NCI-H2081 (cell line): ENCODE measurements at places on chromosomes 3 and 15.

DNA sequence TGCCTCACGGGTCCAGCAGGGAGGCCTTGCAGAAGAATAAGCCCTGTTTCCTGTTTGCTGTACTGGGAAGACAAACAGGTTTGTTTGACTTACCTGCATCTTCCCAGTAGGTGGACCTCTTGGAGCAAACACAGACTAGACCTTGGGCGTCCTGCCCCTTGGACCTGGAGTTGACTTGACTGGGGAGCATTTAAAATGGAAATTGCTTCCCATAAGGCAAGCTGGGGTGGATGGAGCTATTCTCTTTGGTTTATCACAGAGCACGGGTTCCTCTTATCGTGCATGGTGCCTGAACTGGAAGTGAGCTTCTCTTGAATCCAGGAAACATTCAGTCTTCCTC, 151.4 kb downstream of the RPLP1 start:
- DNase-seq, result peak; percentile 96

DNA sequence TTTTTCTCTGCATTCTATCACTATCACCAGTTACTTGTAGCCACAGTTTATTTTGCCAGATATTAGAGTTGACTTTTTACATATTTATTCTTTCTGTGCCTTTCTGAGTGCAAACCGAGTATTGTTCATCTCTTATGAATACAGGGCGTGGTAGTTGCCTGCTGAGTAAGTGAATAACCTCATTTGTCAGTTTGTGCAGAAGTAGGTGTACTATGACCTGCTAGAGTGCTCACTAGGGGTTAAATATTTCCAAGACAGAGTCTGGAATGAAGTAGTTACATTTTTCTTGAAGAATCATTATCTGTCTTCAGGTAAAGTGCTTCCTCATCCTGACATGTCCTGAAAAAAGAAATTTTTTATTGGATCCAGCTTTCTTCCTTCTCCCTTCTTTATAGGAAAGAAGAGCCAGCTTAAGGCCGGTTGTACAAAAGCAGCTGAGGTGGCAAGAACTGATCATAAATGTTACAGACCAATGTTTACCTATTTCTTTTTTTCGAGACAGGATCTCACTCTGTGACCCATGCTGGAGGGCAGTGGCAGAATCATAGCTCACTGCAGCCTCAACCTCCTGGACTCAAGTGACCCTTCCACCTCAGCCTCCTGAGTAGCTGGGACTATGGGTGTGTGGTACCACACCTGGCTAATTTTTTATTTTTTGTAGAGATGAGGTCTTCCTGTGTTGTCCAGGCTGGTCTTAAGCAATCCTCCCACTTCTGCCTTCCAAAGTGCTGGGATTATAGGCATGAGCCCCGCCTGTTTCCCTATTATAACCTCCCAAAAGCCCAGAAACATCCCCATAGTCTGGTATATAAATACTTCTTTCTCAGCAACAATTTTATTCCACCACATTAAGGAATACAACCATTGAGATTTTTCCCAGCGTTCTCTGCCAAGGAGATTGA, 182.5 kb downstream of the TPRG1 start:
- DNase-seq, result no peak

DNA sequence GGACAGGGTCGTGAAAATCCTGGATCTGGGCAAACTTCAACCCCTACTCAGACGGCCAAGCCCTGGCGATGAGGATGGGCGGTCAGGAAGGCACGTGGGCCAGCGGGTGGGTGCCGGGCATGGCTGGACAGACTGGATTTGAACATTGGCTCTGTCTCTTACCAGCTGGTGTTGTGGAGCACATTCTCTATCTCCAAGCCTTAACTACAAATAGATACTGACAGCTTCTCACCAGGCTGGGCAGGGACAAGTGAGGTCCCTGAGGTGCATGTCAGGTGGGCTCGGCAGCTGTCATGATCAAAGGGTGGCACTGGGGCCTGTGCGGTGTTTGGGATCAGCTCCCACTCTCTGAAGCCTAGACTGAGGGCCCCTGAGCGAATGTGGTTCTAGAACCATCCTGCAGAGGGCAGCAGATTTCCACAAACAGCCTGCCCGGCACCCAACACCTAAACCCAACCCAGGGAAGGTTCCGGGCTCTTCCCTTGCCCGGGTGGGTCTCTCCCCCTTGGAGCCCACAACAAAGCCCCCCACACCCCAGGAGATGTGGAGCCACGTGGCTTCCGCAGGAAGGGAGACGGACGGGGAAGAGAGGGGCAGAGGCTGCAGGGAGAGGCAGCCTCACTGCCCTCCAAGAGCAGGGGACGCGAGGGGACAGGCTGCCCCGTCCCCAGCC, 58.4 kb downstream of the RGMA start:
- DNase-seq, result peak; percentile 58

DNA sequence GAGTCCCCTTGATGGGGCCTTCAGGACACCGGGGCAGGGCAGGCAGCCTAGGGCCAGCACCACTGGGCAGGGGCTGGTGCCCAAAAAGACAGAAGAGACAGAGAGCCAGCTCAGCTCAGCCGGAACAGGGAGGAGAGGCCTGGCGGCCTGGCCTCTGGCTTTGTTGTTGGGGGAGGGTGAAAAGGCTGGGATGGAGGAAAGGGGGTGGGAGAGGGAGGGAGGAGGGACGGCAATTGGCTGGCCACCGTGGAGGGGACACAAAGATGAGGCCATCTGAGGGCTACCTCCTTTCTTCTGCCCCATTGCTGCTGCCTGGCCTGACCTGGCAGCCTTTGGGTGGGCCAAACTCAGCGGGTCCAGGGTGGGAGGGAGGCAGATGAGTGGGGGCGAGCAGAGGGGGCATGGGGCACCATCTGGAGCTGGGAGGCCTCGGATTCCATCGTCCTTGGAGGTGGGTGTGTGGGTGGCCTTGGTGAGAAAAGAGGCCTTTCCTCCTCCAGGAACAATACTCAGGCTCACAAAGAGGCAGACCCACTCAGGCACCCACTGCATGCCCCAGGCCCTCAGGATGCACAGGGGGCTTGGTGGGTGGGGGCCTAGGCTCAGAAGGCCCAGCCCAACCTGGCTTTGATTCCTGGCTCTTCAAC, 9.3 kb downstream of the EFCC1 start:
- no peak for DNase-seq

DNA sequence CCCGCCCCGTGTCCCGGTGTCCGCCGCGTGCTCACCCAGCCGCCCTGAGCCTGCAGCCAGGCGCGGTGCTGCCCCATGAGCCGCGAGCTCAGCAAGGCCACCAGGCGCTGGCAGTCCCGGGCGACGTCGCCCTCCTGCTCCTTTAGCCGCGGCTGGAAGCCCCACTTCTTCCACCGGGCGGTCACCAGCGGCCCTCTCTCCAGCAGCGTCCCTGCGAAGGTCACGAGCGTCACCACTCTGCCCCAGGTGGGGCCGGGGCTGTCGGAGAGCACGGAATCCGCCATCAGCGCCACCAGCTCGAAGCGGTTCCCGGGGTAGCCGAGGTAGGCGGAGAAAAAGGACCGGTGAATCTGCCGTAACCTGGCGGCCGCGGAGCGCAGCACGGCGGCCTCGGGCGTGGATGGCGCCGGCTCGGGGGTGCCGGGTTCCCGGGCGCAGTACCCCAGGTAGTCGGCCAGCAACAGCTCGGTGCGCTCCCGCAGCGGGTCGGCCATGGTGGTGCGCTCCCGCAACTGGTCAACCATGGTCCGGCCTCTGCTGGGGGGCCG, 298 bp downstream of the BCL2L10 start:
- DNase-seq, result no peak

DNA sequence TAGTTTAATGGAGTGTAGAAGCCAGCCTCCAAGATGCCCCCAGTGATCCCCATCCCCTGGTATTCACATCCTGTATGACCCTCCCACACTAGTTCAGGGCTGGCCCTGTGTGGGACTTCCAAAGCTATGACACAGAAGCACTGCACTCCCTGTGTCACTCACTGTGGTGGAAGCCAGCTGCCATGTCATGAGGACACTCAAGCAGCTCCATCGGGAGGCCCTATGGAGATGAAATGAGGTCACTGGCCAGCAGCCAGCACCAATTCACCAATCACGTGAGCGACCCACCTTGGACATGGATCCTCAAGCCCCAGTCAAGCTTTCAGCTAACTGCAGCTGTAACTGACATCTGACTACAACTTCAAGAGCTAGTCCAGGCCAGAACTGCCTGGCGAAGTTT, 3.9 kb upstream of the ACAN start:
- no peak for DNase-seq

GRCh38 chr3:120846073-120846472, 61.9 kb upstream of the STXBP5L start:
- DNase-seq, result no peak

DNA sequence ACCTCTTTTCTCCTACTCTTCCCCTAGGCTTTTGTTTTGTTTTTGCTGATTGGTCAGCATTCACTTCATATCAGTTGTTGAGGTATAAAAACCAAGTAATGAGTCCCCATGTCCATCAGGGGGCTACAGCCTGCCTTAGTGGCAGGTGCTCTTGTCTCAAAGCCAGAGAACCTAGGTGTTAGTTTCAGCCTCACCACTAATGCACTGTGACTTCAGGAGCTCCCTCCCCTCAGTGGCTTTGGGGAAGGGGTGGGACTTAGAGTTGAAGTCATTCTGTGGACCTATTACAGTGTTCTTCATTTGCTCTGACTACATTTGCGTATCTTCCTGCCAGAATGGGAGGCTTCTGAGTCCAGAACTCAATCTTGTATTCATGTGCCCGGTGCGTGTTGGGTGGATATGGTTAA, 41.6 kb downstream of the NR2C2 start:
- no peak for DNase-seq

DNA sequence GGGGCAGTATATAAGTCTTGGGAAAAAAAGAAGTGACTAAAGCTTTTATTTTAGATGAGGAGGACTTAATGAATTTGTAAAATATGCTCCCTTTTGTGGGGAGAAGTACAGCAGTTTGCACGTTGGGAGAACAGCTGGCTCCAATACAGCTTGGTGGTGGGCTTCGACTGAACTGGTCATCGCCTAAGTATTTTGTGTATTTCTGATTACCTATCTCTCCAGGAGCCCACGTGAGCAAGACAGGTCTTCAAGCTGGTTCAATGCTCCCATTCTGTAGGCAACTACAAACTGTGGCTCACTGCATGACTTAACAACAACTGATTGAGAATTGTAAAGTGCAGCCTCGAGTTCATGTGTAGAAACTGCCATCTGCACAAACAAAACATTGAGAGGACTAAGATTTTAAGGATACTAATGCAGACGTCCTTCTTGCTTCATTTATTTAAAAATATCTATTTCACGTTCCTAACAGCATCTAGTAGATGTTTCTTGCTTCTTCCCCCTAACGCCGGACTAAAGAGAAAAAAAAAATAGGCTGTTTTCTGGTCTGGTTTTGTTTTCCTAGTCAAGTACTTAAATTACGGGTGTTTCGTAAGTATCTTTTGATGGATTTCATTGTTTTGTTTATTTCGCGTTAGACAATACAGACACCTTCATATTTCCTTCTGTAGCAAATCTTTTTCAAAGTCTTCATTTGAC, 1.4 kb upstream of the GREM1 start:
- DNase-seq, result no peak

GRCh38 chr15:38559636-38560307, 4.8 kb downstream of the RASGRP1 start:
- DNase-seq, result no peak

GRCh38 chr3:156525808-156526207, 29.1 kb downstream of the SSR3 start:
- no peak for DNase-seq

DNA sequence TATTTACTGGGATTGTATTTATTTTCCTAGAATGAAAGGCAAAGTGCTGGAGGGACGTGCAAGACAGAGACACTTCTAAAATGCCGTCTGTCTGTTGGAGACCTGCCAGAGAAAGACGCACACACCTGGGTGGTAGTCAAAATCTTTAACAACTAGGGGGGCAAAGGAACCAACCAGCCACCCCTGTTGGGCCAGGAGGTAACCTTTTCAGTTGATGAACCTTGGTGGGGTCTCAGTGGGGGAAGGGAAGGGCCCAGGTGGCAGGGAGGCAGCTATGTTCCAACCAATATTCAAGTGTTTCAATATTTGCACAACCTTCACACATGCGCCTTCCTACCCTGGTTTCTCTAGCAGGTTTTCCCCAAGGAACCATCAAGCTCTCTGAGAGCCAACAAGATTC, 99.0 kb downstream of the MEGF11 start:
- peak; percentile 84 for DNase-seq

GRCh38 chr3:156424758-156425157, 130.2 kb downstream of the SSR3 start:
- no peak for DNase-seq

DNA sequence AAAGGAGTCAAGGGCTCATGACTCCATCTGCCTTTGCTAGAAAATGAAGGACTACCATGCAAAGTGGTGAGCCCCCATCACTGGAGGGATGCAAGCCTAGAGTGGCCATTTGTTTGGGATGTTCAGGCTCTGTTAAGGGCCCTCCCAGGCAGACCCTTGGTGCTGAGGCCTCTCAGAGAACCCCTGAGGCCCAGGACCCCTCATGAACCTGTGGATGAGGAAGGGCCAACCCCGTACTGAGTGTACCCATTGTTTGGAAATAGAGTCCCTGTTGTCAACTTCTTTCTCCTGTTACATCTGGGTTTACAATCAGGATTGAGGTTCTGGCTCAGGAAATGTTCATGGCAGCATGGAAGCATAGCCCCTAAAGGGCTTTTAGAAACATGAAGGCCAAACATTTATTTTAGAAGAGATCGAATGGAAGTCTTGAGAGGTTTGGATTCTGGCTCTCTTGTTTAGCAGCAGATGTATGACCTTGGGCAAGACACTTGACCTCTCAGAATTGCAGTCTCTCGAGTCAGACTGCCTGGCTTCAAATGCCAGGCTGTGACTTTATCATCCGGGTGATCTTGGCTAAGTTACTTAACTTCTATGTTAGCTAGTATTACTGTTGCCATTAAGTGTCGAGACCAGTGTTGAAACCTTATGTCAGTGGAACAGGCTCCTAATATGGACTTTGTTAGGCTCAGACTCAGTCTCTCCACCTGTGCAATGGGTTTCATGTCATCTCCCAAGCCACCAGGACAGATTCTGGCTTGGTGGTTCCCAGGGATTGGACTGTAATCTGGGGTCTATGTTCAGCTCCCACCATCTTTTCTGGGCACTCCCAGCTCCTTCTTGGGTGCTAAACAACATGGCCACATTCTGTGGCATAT, 12.4 kb downstream of the ITGA11 start:
- no peak for DNase-seq

- DNase-seq, result no peak
Measured at GRCh38 chr15:101390462-101390861, 95.4 kb upstream of the SNRPA1 start.

GRCh38 chr3:123367467-123368154, 81.3 kb downstream of the ADCY5 start:
- DNase-seq, result no peak

DNA sequence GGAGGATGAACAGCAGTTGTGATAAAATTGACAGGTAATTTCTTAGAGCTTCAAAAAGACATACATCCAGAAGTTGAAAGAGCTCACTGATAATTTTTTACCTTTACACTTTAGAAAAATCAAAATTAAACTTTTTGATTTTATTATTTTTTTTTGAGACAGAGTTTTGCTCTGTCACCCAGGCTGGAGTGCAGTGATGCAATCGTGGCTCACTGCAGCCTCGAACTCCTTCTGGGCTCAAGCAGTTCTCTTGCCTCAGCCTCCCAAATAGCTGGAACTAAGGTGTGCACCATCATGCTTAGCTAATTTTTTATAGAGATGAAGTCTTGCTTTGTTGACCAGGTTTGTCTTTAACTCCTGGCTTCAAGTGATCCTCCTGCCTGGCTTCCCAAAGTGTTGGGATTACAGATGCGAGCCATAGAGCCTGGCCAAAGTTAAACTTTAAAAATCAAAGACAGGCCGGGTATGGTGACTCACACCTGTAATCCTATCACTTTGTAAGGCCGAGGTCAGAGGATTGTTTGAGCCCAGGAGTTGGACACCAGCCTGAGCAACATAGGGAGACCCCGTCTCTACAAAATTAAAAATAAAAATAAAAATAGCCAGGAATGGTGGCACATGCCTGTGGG, 21.7 kb downstream of the PLA2G4F start:
- no peak for DNase-seq

GRCh38 chr15:63517628-63518027, 13.2 kb downstream of the USP3 start:
- DNase-seq, result no peak
